ENCODE measurements at places on chromosomes 13 and 19. TPM values are rescaled to one million over a fixed set of nuclear protein-coding genes. Genes with fewer than 3 reads are reported as not detected.

The CRX gene
- 0.34 TPM for total RNA-seq

The C19orf33 gene
- total RNA-seq, result not detected

The ZNF829 gene
- not detected for total RNA-seq

The RCBTB1 gene
- total RNA-seq, result 15.4 TPM

DNA sequence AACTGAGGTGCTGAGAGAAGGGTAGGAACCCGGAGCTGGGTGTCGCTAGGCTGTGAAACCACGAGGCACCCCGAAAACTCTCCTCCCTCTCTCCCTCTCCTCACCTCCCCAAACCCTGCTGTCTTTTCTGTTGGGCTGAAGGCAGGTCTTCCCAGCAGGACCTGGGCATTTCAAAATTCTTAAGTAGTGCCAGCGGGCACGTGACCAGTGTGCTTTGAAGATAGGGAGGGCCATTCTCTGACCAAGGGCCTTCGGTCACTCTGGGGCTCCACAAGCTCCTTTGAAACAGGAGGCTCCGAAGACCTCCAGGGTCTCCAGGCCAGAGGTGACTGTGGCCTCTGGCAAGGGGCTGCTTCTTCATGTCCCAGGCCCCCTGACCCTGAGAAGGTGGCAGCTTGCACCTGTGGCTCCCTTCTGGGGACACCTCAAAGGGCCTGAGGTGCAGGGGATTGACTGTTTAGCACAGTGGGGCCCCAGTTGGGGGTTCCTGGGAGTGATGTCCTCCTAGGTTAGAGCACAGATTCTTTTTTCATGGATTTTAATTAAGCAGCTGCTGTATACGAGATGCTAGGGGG, 48.3 kb downstream of the DNM2 start:
- DNase-seq, result peak; percentile 41

- peak; percentile 26 for DNase-seq
These were observed 59.0 kb downstream of the SERP2 start for GRCh38 chr13:44432650-44433049.

DNA sequence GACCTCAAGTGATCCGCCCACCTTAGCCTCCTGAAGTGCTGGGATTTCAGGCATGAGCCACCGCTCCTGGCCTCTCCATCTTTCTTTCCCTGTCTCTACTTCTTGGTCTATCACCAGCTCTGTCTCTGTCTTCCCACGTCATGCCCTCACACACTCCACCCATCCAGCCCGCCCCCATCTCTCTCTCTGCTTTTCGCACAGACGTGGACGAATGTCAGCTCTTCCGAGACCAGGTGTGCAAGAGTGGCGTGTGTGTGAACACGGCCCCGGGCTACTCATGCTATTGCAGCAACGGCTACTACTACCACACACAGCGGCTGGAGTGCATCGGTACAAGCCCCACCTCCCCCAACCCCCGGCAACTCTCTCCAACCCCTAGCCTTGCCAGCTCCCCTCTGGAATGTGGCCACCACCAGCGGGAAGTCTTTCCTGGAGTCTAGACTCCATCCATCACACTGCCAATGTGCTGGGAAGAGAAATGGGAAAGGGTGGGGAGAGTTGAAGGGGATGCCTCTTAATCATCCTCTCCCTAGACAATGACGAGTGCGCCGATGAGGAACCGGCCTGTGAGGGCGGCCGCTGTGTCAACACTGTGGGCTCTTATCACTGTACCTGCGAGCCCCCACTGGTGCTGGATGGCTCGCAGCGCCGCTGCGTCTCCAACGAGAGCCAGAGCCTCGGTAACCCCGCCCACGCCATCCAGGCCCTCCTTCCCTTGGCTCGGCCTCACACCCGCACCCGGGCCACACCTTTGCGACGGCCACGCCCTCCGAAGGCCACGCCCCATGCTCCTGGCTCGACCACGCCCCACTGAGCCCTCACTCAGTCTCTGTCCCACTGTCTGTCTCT, 22.5 kb downstream of the LTBP4 start:
- DNase-seq, result peak; percentile 18

GRCh38 chr19:53195265-53195903, 2.2 kb upstream of the ZNF665 start:
- DNase-seq, result peak; percentile 95

GRCh38 chr19:1725100-1726064, 27.9 kb upstream of the ONECUT3 start:
- peak; percentile 64 for DNase-seq

- no peak for DNase-seq
These were observed 39.4 kb downstream of the ZNF846 start for GRCh38 chr19:9729162-9729561.

GRCh38 chr19:35545855-35546381, 492 bp downstream of the TMEM147 start:
- no peak for DNase-seq

The ZNF561 gene
- 41.3 TPM for total RNA-seq

The LILRB1 gene
- total RNA-seq, result not detected

GRCh38 chr19:55058781-55059610, 4.0 kb downstream of the RDH13 start:
- no peak for DNase-seq

- DNase-seq, result no peak
These were observed 3.7 kb upstream of the ZNRF4 start for GRCh38 chr19:5451494-5451893.

The TMPRSS9 gene
- total RNA-seq, result 0.17 TPM

DNA sequence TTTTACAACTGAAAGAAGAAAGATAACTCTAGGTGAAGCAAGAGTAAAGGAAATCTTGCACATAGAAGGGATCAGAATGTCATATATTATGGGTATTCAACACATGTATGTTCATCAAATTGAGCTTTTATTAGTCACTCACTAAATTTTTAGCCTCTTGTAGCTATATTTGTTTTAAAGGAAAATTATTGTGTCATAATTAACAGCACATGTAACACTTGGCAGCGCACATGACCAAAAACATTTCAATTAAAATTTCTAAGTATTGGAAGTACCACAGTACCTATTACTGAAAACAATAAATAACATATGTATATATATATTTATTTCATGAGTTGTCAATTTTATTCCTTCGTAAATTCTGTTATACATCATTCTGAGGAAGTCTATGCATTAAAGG, 2800.4 kb downstream of the PCDH9 start:
- no peak for DNase-seq

DNA sequence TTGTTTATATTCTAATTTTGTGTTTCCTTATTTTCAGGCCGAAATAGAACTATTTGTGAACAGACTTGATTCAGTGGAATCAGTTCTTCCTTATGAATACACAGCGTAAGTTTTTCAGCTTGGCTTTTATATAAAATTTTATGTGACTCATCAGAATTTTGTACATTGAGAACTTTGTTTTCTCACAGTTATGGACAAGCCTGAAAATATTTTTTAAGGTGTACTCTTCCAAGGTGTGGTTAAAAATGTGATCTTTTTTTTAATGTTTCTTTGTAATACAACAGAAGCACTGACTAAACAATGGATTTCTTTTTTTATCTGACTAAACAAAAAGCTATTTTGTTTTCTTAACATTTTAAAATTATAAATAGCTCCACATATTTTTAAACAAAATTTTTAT, 16.3 kb downstream of the TM9SF2 start:
- DNase-seq, result no peak

DNA sequence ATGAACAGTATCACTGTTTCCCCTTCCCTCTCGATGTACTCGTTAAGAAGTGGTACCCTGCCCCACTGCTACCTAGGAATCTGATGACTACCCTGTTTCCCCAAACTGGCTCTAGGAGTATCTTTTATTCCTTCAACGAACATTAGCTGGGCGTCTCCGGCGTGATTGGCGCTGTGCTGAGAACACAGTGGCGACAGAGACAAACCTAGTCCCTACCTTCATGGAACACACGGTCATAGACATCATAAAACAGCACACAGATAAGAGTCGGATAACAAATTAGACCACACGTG, 730 bp downstream of the SYMPK start:
- DNase-seq, result no peak

GRCh38 chr13:24145240-24145639, 15.3 kb upstream of the SPATA13 start:
- no peak for DNase-seq

DNA sequence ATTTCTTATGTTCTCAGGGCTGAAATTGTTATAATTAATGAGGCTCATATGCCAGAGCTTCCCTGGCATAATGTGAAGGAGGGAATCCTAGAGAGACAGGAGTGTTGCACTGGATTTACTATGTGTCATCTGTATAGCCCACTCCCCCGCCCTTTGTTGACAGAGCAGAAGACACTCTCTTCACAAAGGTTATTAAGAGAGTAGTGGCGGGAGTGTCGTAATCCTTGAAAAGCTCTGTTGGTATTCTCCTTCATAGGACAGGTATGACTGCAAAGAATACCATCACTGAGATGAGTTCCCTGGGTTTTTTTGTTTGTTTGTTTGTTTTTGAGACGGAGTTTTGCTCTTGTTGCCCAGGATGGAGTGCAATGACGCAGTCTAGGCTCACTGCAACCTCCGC, 14.0 kb downstream of the ZNF121 start:
- no peak for DNase-seq

DNA sequence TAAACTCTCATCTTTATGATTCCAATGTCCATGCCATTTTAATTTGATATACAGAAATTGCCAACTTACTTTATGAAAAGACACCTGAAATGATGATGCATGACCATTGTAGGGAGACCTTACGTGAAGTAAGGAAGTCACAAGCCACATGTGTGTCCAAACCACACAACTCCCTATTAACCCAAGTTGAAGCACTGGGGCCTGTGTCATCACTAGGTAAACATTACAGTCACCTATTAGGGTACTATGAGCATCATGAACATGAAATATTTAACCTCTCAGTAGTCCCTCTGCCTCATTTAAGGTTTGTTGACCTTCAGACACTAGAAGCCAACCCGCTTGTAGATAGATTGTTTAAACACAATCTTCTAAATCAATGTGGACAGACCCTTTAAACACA, 576.9 kb downstream of the IRS2 start:
- no peak for DNase-seq

DNA sequence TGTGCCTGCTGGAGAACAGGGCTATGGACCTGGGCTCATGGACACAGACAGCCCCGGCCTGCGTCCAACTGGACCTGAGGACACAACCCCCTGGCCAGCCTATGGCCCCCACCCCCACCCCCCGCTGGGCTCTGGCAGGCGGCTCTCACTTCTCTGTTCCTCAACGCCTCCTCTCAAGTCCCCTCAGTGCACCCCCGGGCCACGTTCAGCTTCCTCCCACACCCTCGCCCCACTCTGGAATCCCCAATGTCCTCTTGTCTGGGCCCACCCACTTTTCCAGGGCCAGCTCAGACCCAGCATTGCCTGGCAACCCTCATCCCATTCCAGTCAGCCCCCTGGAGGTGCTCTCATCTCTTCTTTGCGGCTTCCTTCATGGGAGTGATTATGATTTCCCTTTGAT, 130.2 kb upstream of the SPACA7 start:
- DNase-seq, result no peak

The SIGLEC5 gene
- total RNA-seq, result not detected

DNA sequence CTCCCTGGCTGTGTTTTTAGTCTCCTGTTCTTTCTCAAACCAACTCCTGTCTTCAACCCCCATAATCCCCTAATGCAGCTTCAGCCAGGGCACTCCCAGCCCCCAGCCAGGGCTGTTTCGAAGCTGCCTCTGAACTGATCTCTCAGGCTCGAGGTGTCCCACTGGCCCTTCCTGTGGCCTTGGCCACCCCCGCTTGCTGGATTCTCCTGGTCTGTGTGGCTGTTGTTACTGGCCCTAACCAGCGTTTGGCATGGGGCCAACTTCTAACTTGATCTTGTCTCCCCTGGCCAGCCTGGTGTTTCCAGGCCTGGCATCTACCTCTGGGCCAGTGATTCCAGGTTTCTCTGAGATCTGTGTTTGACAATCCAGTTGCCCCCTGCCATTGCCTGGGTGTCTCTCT, 11.0 kb downstream of the XAB2 start:
- DNase-seq, result peak; percentile 23

DNA sequence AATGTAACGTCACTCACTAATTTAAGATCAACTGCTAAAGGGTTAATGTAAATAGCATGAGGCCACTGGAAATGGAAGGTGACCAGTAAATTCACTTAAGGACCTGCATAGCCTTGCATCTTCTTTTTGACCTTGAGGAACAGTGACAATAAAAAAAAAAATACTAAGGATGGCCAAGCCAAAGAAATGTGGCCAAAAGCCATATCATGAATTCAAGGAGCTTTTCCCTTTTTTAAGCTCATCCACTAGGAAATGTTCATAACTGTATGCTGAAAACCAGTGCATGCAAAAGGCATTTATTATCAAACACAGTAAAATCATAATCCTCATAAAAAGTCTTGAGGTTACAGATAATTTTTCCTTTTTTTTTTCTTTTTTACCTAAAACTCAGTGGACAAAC, 77.5 kb downstream of the LHFPL6 start:
- peak; percentile 53 for DNase-seq

DNA sequence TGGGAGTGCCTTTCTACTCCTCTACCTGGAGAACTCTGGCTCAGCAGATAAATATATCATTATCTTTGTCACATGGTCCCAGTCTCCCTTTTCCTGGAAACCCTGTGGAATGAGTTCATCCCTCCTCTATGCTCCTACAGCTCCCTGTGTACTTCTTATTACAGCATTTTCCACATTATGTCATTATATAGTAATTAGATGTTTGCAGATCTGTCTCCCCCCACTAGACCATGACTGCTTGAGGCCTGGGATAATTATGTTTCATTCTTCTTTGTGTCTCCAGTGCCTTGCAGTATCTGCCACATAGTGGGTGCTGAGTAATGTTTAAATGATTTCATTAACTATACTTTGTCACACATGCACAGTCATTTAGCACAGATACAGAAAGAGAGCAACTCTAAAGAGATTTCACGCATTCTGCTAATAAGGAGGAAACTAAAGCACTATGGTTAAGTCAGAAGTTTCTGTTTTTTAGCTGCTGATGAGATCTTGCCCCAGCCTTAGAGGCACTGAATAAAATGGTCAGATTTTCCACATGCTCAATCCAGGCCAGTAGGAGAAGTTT, 66.1 kb upstream of the DIAPH3 start:
- no peak for DNase-seq

DNA sequence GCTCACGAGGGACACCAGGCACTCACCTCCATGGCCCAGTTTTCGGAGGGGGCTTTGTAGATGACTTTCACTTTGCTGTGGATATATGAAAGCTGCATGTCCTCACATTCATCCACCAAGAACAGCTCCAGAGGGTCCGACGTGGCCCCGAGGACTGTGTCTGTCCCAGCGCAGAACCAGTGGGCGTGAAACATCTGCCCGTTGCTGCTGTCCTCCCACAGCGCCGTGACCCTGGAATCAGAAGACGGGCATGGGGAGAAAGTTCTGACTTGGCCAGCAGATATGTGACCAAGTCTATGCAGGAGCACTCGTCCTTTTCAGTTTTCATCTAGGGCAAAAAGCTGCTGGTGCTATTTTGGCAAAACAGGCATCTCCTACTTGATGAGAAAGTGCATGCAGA, 29.7 kb upstream of the EIF3G start:
- DNase-seq, result no peak

GRCh38 chr13:33015791-33016323, 366 bp upstream of the KL start:
- no peak for DNase-seq

- DNase-seq, result no peak
These were observed 2554.8 kb downstream of the PCDH9 start for GRCh38 chr13:64675255-64675892.

GRCh38 chr13:72852207-72852606, 70.3 kb downstream of the PIBF1 start:
- DNase-seq, result no peak

GRCh38 chr13:96338030-96338429, 248.1 kb downstream of the HS6ST3 start:
- DNase-seq, result no peak

- DNase-seq, result no peak
These were observed 1150.1 kb upstream of the PRR20A start for GRCh38 chr13:55990631-55991030.

Measured in G401 (cell line).